Occipital lobe (tissue), 3 donors: ENCODE measurements at places on chromosomes 3 and 15. TPM values are rescaled to one million over a fixed set of nuclear protein-coding genes. Genes with fewer than 3 reads are reported as not detected.

The PLCH1 gene
- total RNA-seq, result 10.9 TPM

The NEO1 gene
- total RNA-seq, result 219 TPM

GRCh38 chr3:141457624-141458236, 29.1 kb upstream of the RASA2 start:
- no peak for DNase-seq

GRCh38 chr3:14298442-14298841, 104.0 kb upstream of the SLC6A6 start:
- no peak for DNase-seq

The SORD gene
- 5.1 TPM for total RNA-seq

DNA sequence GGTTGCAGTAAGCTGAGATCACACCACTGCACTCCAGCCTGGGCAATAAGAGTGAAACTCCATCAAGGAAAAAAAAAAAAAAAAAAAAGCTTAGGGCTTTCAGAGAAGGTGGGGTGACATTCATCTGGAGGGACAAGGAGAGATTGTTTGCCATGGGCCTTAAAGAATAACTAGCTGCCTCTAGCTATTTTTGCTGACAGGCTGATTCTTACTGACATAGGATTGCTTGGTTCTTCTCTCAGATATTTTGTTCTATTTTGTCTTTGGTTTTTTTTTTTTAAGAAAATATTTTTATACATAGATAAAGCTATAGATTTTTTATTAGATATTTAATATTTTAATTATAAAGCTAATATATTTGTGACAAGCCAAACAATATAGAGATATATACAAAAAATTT, 24.2 kb upstream of the PIAS1 start:
- no peak for DNase-seq

DNA sequence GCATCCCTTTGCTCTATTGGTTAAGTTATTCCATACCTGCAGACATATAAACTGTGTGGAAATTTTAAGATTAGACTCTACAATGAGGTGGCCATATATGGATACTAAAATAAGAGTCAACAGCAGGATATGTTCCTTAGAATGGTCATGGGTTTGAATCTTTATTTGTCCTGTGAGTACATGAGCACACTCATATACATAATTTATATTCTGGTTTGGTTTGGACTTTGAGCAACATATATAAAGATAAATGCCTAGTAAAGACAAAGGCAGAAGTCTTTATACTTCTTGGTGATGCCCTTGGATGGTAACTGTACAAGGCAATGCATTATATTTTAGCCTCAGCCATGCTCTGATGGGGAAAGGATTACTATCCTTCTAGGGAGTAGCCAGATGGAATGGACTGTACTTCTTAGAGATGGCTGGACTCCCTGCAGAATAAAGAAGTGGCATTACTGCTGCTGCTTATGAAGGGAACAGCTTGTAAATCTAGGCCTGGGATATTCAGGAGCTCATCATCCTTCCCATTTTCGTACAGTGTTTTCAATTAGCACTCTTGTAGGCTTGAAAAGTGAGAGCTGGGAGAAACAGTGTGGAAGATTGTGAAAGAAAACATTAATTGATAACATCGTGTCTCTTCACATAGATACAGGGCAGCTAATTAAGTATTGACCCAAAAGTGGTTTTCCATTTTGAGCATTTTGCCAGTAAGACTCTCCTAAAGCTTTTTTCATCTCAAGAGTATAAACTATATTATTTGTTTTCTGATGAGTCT, 60.4 kb downstream of the HMG20A start:
- no peak for DNase-seq

GRCh38 chr3:40992023-40992422, 207.3 kb upstream of the CTNNB1 start:
- DNase-seq, result no peak

DNA sequence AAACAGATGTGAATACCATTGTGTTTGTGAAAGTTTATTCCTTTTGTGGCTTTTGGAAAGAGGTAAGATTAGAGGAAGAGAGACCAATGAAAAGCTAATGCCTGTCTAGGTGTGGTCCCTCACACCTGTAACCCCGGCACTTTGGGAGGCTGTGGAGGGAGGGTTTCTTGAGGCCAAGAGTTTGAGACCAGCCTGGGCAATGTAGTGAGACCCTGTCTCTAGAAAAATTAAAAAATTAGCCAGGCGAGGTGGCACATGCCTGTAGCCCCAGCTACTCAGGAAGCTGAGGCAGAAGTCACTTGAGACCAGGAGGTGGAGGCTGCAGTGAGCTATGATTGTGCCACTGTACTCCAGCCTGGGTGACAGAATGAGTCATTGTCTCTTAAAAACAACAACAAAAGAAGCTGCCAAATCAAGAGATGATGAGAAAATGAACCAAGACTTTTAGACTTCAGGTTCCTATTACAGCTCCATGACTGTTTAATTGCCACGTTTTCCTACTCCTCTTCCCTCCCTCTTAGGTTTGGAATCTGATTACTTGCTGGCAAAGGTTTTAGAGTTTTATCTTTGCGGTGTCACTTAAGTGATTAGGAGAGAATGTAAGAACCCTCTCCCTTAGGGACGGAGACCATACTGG, 68.7 kb downstream of the CGNL1 start:
- DNase-seq, result no peak

GRCh38 chr3:69458803-69459365, 73.0 kb upstream of the FRMD4B start:
- no peak for DNase-seq

GRCh38 chr3:136250903-136251460, 842 bp downstream of the PCCB start:
- DNase-seq, result peak; percentile 63

- no peak for DNase-seq
These were observed 331.8 kb downstream of the FGF12 start for GRCh38 chr3:192395506-192395905.

DNA sequence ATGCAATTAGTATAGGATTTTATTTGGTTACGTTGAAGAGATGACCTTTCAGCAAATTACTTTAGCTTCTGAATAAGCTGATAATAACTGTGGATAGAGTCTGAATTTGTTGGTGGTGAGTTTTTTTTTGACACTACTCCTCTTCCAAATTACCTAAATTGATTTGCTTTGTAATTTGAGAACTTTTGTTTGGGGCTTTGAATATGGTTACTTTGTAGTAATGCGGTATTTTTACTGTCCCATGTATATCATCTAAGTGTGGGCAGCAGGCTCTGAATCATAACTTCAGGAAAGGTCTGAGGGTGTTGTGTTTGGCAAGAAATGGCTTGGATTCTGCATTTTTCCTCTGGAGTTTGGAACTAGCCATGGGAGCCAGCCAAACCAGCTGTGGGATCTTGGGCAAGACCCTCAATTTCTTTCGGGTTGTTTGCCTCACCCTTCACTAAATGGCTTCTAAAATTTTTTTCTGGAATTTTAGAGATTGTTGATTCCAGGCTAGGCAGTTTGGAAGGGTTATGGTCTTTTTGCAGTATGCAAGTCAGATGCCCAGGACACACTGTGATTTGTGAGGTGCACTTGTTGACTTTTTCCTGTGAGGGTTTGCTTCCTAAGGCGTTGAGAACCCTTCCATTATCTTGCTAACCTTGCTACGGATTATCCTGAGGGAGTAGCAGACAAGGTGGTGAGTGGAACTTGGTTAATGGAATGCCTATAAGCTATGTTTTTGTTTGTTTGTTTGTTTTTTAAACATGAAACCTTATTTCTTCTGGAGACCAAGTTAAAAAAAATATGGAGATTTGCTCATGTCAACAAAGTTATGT, 10.4 kb downstream of the PTPRG start:
- no peak for DNase-seq

DNA sequence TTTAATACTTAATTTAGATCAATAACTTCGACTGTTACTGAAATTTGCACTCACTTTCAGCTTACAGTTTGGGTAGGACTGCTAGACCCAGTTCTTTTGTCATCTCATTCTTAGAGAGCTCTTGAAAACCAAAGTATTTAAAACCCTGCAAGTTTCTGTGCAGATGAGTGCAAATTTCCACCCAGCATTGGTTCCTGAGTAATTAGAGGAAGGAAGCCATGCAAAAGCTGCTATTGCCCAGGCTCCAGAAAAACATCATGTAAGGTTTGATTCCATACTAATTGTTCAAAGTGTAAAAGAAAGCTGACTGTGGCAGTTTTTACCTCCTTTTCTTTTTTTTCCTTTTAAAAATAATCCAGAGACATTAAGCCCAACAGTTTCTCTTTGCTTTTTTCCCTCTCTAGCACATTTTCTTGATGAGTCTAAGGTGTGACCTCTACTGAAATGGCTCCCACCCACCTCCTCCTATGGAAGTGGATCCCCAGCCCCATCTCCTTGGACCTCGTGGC, 30.3 kb downstream of the ABHD2 start:
- no peak for DNase-seq

The SCN11A gene
- total RNA-seq, result 0.31 TPM

The ASB14 gene
- total RNA-seq, result not detected

- DNase-seq, result no peak
These were observed 1037.0 kb upstream of the CFAP20DC start for GRCh38 chr3:60086811-60087210.

GRCh38 chr3:121793078-121793477, 41.8 kb downstream of the IQCB1 start:
- no peak for DNase-seq

GRCh38 chr3:37576996-37577395, 284.7 kb upstream of the CTDSPL start:
- no peak for DNase-seq

- no peak for DNase-seq
These were observed 1.3 kb downstream of the HDDC3 start for GRCh38 chr15:90930861-90931574.

GRCh38 chr3:61938878-61939549, 377.6 kb downstream of the PTPRG start:
- DNase-seq, result no peak

GRCh38 chr3:184788751-184789150, 23.2 kb upstream of the VPS8 start:
- no peak for DNase-seq

GRCh38 chr15:62142736-62143135, 22.3 kb downstream of the C2CD4B start:
- no peak for DNase-seq

The ITIH3 gene
- total RNA-seq, result 0.16 TPM

- no peak for DNase-seq
These were observed 221.3 kb upstream of the SLCO3A1 start for GRCh38 chr15:91632176-91632575.

DNA sequence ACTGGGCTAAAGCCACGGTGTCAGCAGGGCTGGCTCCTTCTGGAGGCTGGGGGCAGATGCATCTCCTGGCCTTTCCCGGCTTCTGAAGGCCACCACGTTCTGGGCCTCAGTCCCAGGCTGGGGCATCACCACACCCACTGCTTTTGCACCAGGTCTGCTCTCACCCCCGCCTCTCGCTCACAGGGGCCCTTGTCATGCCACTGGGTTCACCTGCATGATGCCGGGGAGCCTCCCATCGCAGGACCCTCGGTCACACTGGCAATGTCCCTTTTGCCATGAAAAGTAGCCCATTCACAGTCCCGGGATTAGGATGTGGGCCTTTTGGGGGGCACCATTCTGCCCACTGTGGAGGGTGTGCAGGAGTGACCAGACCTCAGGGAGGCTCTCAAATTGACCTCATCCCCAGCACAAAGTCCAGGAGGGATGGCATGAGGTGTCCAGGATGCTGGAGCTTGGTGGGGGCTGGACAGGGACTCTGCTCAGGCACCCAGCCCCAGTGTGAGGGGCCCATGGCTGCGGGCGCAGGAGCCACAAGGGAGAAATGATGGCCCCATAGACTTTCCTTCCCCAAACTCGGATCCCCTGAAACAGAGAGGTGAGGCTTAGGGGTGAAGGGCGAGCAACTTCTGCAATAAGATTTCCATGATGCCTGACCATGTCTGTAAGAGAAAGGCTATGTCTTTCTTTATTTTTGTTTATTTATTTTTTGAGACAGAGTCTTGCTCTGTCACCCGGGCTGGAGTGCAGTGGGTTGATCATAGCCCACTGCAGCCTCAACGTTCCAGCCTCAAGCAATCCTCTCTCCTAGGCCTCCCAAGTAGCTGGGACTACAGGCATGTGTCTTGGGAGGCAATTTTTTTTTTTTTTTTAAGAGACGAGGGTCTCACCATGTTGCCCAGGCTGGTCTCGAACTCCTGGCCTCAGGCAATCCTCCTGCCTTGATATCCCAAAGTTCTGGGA, 189.1 kb downstream of the GOLGA6L6 start:
- no peak for DNase-seq

The ACTRT3 gene
- total RNA-seq, result 3.3 TPM

GRCh38 chr3:149625795-149626194, 32.0 kb downstream of the WWTR1 start:
- DNase-seq, result no peak

DNA sequence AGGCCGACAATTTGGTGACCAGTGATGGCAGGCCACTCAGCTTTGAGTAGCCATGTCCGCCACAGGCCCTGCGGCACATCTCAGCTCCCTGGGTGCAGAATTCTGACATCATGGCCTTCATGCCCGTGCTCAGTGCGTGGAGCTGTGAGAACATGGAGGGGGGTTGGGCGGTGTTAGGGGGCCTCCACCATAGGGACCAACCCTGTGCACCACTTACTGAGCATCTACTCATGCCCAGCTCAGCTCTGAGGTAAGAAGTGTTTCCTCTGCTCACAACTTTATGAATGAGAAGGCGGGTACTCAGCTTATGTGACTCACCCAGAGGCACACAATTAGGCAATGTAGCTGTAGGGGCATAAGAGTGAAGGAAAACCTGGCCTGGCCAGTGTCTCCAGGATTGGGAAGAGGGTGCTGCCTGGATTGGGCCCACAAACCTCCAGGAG, 10.5 kb downstream of the ACOX2 start:
- DNase-seq, result no peak

DNA sequence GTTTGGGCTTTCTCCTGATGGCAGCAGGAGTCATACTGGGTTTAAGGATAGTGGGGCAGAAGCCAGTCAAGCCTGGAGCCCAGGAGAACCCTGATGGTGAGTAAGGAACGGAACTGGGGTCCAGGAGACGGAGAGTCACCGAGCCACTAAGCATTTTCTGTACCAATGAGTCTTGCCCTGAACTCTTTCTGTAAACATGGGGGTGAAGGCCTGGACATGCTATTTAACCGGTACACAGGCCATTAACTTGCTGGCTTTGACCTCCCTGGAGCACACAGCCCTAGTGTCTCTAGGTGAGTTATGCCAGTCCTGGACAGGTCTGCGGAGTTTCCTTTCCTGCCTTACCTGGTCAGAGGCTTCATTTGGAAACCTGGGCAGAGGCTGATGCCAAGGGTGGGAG, 3.9 kb downstream of the SLC6A6 start:
- DNase-seq, result no peak

The GOLGA8H gene
- 0.31 TPM for total RNA-seq

The SLC28A2 gene
- not detected for total RNA-seq

- no peak for DNase-seq
These were observed 154.6 kb downstream of the POLR2M start for GRCh38 chr15:57861034-57861638.
